ENCODE measurements at places on chromosomes 5 and 9. TPM values are rescaled to one million over a fixed set of nuclear protein-coding genes. Genes with fewer than 3 reads are reported as not detected.

- DNase-seq: no peak
Measured at GRCh38 chr9:292915-293314, 78.2 kb downstream of the DOCK8 start.

DNA sequence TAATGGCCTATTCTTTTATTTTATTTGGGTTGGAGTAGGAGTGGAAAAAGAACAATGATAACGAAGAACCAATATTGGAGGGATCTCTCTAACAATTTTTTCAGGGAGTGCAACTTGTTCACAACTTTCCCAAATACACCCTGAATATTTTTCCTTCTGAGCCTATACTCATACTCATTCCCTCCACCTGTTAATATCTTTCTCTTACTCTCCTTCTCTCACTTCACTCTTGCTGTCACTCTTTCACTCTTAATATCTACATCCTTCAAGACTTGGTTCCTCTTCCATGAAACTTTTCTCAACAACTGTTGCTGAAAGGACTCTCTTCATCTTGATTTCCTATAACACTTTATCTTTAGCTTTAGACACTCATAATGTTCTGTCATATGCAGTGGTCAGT, 39.0 kb upstream of the MYOT start:
- no peak for DNase-seq

- no peak for DNase-seq
Measured at GRCh38 chr9:19481971-19482404, 73.2 kb downstream of the ACER2 start.

GRCh38 chr5:170315154-170315553, 17.6 kb upstream of the LCP2 start:
- peak; percentile 83 for DNase-seq

DNA sequence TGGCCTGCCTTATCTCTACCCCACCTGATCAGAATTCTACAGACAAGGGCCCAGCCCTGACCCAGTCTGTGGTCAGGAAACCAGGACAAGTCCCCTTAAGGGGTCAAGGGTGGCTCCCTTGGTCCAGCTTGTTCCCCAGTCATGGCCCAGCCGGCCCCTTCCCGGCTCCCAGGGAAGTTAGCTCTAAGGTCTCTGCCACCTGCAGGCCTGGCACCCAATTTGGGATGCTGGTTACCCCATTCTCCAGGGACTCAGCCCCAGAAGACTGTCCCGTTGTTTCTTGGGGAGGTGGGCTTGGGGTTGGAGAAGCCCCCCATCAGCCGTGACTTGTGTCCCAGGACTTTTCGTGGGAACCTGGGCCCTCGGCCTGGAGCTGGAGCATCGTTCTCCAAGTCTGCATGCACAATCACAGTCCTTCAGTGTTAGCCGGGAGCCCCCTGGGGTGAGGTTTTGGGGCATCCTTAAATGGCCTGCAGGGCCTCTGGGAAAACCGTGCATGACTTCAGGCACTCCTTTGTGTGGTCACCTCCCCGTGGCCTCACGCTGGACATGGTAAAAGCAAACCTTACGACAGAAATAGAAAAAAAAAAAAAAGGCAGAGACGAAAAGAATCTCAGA, 150.8 kb upstream of the PHYKPL start:
- no peak for DNase-seq

DNA sequence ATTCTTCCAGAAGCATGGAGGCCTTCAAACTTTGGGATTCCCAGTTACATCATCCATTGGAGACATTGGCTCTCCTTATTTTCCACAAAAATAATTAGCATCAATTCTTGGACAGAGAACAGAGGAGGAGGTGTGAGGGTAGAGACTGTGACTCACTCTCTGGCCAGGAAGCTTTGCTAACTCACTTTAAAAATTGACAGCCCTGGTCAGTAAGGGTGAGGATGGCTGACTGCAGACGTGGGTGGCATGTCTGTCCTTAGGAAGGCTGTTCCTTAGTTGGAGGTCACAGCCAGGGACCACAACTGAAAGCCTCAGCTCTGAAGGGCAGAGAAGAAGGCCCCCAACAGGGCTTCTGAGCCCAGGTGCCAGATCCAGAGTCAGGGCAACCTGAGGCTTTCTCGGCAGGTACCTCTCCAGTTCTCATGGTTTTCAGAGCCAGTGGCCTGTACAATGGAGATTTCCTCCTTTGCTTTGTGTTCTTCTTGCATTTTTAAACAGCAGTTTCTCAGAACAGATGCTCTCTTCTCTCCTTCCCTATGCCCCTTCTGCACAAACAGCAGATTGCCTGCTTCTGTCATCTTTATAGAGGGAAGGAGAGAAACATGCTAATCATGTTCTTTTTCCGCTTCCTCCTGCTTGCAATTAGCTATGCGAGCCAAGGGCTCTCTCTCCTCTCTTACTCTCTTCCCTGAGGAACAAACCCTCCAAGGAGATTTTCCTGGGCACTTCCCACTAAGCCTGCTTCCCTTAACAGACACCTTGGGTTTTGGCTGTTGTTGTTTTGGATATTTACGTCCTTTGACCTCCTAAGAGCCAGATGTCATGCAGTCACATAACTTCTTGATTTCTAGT, 92.5 kb upstream of the ZNF366 start:
- peak; percentile 71 for DNase-seq

GRCh38 chr9:136990242-136990911, 1.8 kb upstream of the PAXX start:
- peak; percentile 68 for DNase-seq

GRCh38 chr5:177361418-177362291, 3.9 kb downstream of the RGS14 start:
- DNase-seq: no peak

DNA sequence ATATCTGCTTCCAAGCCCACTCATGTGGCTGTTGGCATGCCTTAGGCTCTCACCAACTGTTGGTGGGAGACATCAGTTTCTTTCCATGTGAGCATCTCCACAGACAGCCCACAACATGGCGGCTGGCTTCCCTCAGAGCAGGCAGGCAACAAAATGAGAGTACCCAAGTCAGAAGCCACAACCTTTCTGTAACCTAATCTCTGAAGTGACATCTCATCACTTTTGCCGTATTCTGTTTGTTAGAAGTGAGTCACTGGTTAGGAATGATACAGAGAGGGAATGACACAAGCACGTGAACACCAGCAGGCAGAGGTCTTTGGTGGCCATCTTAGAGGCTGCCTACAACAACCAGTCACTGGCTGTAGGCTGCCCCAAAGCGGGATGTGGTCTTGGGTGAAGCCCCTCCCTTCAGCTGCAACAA, 88.6 kb upstream of the RASGRF2 start:
- peak; percentile 4 for DNase-seq

DNA sequence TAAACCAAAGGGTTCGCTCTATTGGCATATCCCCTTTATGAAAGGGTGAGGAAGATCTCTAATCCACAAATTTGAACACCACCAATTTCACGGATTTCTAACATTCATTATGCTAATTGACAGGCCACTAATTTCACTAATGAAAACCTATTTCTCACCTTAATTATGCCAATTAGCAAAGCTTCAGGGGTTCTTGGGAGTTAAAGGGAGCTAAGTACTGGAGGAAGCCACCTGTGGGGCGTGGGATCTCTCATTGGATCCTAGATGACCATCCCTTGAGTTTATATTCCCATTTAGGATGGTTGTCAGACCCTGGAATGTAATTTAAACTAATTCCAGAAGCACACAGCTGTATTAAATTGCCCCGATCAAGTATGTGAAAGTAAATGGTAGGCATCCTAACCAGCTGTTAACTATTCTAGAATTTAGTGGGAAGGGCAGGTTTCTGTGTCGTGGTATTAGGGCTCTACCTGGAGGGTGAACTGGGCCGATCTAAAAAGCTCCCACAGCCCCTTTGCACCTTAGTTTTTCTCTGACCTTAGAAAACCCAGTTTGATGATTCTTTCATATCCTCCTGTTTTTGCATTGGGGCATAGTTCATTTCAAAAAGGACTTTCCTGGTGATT, 77.1 kb downstream of the C9orf152 start:
- DNase-seq: no peak

GRCh38 chr5:171577042-171577758, 157.8 kb downstream of the FGF18 start:
- DNase-seq: no peak

- no peak for DNase-seq
Measured at GRCh38 chr5:107610798-107611197, 59.9 kb downstream of the EFNA5 start.

GRCh38 chr5:174724484-174725260, at the start of gene MSX2:
TSS of gene MSX2 (plus strand) at chr5:174724582. CDS start at chr5:174724660, 78 bp downstream.
- DNase-seq: peak; percentile 61

GRCh38 chr9:122904466-122904822, 715 bp downstream of the RC3H2 start:
- DNase-seq: peak; percentile 65

DNA sequence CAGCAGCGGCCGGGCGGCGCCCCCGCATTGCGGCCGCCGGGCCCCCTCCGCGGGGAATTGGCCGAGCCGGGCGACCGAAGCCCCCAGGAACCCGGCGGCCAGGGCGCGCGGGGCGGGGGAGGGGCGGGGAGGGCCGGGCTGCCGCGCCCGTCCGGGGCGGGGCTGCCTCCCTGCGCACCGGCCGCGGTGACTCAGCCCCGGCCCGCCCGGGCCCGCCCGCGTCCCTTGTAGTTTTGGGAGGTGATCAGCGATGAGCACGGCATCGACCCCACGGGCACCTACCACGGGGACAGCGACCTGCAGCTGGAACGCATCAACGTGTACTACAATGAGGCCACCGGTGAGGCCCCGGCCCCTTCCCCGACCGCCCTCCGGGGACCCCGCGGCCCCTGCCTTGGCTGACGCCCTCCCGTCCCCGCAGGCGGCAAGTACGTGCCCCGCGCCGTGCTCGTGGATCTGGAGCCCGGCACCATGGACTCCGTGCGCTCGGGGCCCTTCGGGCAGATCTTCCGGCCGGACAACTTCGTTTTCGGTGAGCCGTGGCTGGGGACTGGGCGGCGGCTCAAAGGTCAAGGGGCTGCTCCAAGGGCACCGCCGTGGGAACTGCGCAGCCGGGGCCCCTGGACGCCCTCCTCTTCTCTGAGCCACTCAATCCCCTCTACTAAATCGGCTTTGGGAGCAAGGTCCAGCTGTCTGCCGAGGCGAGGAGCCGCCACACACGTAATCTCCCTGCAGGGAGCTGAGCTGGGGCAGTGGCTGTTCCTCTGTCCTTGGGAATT, 592 bp downstream of the TUBB4B start:
- peak; percentile 53 for DNase-seq

DNA sequence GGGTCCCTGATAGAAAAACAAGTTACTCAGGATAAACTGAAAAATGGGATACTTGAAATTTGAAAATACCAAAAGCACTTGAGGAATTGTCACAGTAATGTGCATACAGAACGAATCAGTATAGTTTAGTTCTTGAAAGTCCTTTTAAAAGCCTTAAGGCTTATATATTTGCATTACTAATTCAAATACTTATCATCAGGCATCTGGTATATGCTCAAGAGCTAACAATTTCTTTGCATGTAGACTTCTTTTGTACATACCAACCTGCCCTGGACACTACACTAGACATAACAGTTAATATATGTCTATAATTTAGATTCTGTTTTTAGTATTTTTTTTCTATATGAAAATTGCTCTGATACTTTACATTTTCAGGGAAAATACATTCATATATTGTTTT, 43.2 kb downstream of the SMIM15 start:
- DNase-seq: no peak

- DNase-seq: no peak
Measured at GRCh38 chr9:116390303-116391228, 237.0 kb downstream of the PAPPA start.

DNA sequence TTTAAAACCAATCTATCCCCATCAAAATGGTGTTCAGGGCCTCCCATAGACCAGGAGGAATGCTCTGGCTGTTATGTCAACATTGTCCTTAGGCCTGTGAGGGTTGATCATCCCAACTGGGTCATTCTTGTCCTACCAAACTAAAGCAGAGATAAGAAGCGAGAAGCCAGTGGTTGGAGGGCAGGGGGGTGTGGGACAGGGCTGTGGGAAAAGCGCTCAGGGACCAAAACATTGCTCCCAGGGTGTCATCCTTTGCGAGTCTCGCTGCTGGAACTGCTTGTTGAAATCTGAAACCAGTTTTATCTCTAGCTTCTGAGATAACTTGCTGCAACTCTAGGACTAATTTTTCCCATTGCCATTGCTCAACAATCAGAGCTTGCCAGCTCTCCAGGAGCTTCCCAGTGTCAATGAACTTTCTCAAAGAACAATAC, 48.1 kb downstream of the SPATA31C2 start:
- DNase-seq: no peak

Gene PARP8
- 0.22 TPM for total RNA-seq

Gene ADAMTS12
- total RNA-seq: 3.2 TPM

Gene ADAMTS6
- total RNA-seq: 52.2 TPM

Gene BTNL3
- total RNA-seq: not detected

Gene C5orf46
- not detected for total RNA-seq

Gene PCDHB13
- total RNA-seq: 2.6 TPM

Gene LURAP1L
- total RNA-seq: 1.7 TPM

Gene ZDHHC12
- 44.6 TPM for total RNA-seq

Gene INSL6
- not detected for total RNA-seq

Gene FBP2
- not detected for total RNA-seq

Gene CBY3
- total RNA-seq: not detected

Measured in lung microvascular endothelial cell (primary cell).